Mucosa of descending colon (tissue), 3 donors: ENCODE measurements at places on chromosomes 7 and 10. TPM values are rescaled to one million over a fixed set of nuclear protein-coding genes. Genes with fewer than 3 reads are reported as not detected.

The PALD1 gene
- 3.2 TPM for total RNA-seq

- no peak for DNase-seq
These were observed 78.7 kb downstream of the PRLHR start for GRCh38 chr10:118516716-118517115.

The TUBB8 gene
- total RNA-seq = not detected

The SPRN gene
- total RNA-seq = not detected

- no peak for DNase-seq
These were observed 53.4 kb upstream of the CAMK2B start for GRCh38 chr7:44378744-44379143.
